T-helper 9 cell (primary cell): ENCODE measurements at places on chromosomes 3 and 15.

GRCh38 chr15:89876396-89877082 is 17.3 kb downstream of the AP3S2 start:
- no peak for DNase-seq

DNA sequence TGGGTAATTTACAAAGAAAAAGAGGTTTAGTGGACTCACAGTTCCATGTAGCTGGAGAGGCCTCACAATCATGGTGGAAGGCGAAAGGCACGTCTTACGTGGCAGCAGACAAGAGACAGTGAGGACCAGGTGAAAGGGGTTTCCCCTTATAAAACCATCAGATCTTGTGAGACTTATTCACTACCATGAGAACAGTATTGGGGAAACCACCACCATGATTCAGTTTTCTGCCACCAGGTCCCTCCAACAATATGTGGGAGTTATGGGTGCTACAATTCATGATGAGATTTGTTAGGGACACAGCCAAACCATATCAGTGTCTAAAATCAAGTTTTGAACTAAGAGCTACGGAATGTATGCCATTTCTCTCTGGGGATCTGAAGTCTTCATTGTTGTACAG is 354.8 kb upstream of the C2CD4B start:
- DNase-seq: no peak

GRCh38 chr3:107794664-107795443 is 272.1 kb downstream of the BBX start:
- DNase-seq: no peak

- no peak for DNase-seq
Measured at GRCh38 chr15:49093252-49094105, 47.2 kb upstream of the SECISBP2L start.

DNA sequence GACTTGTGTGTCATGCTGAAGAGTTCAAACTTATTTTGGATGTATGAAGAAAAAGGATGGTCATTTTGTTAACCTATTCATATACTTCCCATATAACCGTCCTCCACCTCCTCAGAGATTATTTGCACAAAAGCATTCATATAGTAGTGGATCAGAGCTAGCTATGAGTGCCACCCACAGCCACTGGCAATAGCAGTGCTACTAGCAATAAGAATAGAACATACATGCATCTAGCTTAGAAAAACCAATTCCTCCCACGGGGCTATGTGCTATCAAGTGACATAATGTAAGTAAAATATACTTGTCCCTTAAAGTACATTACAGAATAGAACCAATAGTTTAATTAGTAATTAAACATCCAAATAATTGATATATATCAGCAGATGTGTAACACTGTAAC is 10.3 kb upstream of the ZBED2 start:
- no peak for DNase-seq

- DNase-seq: no peak
Measured at GRCh38 chr3:182740710-182741109, 52.6 kb upstream of the ATP11B start.

DNA sequence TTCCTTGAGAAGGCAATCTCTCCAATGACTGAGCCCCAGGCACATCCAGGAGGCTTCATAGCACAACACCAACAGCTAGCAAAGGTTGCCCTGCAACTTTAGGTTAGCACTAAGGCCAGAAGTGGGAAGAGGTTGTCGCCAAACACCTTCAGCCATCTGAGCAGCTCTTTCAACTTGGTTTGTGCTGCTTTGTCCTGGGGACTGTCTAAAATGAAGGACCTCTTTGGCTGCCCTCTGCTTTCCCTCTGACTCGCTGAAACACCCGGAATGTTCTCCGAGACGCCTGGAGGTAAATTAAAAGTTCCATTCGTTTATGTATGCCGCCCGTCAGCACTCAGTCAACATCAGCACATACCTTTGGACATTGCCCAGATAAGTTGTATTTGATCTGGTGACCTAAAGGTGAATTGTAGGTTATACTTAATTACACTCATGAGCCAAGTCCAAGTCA is 121.2 kb upstream of the NR2F2 start:
- no peak for DNase-seq

GRCh38 chr15:64438653-64439447 is 21.5 kb upstream of the ZNF609 start:
- no peak for DNase-seq

GRCh38 chr3:177589911-177590381 is 392.7 kb upstream of the TBL1XR1 start:
- no peak for DNase-seq

GRCh38 chr3:23304424-23304823 is 101.3 kb downstream of the UBE2E2 start:
- DNase-seq: no peak

- no peak for DNase-seq
Measured at GRCh38 chr15:70252951-70253320, 155.2 kb upstream of the TLE3 start.

DNA sequence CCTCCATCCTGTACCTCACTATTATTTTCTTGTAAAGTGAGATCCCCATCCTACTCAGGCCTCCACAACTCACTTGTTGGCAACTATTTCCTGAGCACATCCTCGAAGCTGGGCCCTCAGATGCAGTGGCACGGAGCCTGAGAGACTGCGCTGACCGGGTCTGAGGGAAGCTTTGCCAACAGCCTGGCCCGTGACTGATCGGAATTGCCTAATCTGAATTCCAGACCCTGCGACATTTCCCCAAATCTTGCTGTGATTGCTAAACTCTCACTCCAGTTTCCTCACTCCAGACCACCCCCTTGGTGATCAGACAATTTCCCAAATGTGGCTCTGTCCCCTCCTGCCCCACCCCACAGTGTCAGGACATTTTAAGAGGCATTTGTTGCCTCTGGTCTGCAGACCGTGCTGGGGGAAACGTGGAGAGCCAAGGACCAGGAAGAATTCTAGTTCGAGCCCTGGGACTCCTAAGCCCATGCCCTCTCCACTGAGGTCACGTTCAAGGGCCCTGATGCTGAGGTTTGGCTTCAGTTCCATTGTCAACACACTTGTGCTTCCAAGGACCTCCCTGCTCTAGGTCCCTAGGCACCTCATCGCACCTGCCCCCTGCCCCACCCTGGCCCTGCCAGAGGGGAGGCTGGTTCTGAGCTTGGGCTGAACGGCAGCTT is 22.8 kb downstream of the KLHL25 start:
- no peak for DNase-seq

- DNase-seq: no peak
Measured at GRCh38 chr15:38414357-38414756, 39.6 kb upstream of the FAM98B start.

GRCh38 chr15:76994001-76994400 is 925 bp upstream of the PSTPIP1 start:
- peak; percentile 52 for DNase-seq

DNA sequence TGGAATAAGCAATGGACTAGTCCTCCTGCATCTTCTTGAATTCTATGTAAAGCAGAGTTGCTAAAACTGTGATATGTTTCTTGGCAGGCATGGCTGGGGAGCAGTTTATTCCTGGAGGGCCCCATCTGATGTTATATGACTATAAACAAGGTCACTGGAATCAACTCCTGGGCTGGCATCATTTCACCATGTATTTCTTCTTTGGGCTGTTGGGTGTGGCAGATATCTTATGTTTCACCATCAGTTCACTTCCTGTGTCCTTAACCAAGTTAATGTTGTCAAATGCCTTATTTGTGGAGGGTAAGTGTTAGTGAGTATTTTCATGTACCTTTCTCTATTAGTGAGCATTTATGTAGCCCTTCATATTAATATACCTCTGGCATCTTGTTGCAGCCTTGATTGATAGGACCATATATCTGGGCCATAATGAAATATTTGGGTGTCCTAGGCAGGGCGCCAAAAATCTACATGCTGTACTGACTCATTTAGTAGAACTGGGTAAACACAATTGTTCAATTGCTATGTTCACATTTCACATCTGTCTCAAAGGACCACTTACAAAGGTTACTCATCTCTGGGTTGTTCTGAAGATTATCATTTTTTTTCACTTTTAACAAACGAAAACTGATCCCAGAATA is 52.6 kb upstream of the ADGRG7 start:
- no peak for DNase-seq

DNA sequence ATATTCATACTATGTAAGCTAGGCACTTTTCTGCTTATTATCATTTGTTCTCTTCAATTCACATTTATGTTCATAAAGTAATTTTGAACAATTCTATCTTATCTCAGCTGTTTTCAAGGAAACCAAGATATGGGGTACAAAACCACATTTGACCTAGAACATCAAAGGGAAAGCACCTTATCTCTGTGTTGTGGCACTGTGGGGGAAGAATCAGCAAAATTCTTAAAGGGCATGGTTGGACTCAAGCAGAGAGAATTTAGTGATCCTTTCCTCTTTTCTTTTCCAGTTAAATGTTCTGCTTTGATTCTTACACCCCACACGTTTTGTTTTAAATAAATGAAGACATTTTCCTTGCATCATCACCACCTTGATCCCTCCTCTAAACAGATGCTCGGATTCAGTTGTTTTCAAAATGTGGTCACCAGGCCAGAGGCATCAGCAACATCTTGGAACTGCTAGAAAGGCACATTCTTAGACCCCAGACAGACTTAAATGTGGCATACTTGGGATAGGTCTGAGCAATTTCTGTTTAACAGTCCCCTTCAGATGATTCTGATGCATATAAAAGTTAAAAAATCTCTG is 128.4 kb upstream of the TP63 start:
- DNase-seq: no peak

DNA sequence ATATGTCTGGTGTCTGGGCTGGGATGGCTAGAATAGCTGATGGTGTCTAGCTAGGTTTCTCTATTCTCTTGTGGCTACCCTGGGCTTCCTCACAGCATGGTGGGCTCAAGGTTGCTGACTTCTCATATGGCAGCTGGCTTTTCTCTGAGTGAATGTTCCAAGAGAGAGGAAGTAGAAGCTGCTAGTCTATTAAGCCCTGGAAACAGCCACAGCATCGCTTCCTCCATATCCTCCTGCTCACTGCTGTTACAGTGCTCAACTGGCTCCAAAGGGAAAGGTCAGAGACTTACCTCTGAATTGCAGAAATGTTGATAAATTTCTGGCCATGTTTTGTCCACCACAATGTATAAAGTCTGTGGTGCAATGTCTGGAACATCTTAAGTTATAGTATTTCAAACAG is 299.9 kb upstream of the ADAMTS9 start:
- DNase-seq: no peak
